T-helper 9 cell (primary cell): ENCODE measurements at places on chromosomes 7 and 10.

DNA sequence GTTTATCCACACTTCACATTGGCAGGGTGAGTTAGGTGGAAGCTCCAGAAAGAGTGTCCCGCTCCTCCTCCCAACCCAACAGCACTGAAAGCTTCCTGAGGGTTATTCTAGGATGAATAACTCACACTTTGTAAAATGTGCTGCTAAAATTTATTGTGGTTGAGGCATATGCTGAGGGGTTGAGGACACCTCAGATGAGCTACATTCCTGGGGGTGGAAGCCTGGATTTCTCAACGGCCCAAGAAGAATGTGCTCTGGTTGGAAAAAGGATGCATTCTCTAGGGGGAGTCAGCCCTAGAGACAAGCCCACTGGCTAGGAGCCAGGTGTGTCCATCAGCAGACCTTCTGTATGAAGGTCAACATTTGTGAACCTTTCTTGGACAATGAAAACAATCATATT, 91.5 kb upstream of the PDE1C start:
- DNase-seq = no peak

- no peak for DNase-seq
Measured at GRCh38 chr7:118129041-118129795, 54.7 kb upstream of the LSM8 start.

DNA sequence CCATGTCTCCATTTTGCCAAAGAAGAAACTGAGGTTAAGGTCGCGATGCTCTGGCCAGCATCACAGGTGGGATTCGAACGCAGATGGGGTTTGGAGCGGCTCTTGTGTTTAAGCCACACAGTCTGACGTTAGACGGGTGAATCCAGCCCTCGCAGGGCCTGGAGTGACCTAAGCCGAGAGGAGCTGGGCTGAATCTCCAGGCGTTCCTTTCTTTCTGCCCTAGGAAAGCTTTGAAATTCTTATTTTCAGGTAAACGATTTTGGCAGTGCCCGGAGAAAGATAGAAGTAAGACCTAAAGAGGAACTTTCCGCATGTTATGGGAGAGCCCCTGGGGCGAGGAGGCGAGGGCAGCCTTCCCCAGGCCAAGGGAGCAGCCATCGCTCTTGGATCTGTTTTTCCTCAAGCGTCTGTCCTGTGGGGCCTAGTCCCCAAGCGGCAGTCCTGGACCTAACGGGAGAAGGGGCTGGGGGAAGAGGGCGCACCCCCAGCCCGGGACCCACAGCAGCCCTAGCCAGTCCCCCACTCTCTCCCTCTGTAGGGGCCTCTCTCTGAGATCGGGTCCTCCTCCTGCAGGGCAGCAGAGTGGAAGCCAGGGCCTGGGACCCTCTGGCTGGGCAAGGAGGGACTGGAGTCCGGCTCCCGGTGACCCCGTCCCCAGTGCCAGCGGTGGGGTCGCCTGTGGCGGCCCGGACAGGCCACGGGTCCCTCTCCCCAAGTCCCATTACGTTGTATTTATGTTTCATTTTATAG, 8.9 kb upstream of the LBX1 start:
- no peak for DNase-seq

- DNase-seq = no peak
Measured at GRCh38 chr7:135391514-135391913, 118.4 kb downstream of the CNOT4 start.

DNA sequence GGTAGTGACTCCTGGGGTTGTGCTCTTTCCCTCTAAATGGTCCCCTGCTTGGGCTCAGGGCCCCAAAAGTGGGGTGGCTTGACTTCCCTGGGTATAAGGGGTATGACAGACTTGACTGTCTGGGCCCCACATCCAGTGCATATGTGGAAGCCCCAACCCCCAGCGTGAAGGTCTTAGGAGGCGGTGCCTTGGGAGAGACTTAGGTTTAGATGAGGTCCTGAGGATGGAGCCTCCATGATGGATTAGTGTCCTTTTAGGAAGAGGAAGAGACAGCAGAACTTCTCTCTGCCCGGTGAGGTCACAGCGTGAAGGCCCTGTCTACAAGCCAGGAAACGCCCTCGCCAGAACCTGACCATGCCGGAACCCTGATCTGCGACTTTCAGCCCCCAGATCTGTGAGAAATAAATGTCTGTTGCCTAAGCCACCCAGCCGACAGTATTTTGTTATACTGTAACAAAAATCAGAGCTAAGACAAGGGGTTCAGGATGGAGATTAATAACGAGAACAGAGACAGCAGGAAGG, 23.8 kb downstream of the PODXL start:
- DNase-seq = no peak

DNA sequence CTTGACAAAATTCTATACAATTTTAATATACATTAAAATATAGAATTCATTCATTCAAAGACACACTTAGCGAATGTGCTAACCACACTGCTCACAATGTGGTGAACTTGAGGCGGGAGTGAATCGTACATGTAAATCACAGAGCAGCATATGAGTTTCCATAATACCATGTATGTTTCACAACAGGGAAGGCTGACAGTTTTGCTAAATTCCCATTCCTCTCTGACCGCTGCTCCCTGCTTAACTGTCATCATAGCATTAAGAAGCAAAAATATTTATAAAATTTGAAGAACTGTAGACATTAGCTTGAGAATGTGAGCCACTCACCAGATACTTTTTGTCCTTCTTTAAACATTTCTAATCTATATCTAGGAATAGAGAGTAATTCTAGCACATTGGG, 763.3 kb downstream of the MAGI2 start:
- DNase-seq = no peak
